Activated CD4-positive, alpha-beta memory T cell treated with anti-CD3 and anti-CD28 coated beads for 36 hours (primary cell): ENCODE measurements at places on chromosomes 2 and 18.

DNA sequence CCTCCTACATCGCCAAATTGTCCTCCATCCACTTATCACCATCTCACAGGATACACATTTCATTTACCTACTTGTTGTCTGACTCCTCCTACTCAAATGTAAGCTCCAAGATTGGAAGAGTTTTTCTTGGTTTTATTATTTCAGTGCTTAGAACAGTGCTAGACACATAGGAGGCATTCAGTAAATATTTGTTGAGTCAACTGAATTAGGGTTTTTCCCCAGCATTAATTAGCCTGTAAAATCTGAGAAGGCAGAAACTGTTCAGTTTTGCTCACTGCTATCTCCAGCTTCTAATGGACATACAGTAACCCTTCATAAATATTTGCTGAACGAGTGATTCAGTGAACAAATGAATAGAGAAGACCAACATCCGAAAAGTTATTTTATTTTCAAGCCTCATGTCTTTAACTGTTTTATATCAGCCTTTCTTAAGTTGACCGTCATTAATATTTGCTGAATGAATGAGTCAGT lies 800 bp downstream of the TTC21B start:
- no peak for DNase-seq

- no peak for DNase-seq
Measured at GRCh38 chr2:152428800-152429582, 94.0 kb downstream of the FMNL2 start.

DNA sequence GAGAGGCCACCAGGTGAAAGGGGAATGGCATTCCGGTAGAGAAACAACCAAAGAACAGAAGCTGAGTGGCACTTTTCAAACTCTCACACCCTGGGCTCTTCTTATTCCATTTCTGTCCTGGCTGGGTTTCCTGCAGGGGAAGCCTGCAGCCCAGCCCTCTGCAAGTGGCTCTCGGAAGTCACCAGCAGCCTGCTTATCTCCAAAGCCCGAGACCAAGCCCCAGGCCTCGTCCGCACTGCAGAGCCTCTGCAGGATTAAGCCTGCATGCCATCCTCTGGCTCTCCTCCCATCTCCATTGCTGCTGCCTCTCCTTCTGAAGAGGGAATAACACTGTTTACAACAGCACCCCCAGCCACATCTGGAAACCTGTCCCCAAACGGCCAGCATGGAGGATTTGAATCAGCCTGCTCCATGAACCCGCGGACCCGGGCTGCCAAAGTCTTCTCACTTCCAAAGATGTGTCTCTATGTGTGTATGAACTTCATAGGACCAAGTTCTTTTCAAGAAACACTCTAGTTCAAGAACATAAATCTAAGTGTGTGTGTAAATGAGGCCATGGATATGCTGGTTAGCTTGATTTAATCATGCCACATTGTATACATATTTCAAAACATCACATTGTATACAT lies 54.2 kb downstream of the DIPK1C start:
- DNase-seq = no peak

- DNase-seq = no peak
Measured at GRCh38 chr2:102661846-102662245, 42.5 kb downstream of the SLC9A2 start.

GRCh38 chr2:241885291-241885945 lies 15.9 kb downstream of the RTP5 start:
- DNase-seq = no peak

DNA sequence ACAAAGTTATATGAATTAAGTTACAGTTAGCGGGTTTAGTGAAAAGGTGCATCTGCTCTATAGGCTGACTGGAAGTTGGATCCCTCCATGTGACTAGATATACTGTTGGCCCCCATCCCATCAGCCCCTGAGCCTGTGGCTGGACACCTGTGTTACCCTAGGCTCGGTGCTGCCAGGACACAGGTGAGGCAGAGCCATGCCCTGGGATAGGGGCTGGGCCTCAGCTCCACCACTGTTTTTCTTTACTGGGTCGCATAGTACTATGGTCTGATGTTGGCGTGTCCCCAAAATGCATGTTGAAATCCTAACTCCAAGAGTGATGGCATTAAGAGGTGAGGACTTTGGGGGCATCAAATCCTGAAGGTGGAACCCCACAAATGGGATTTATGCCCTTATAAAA lies 638.6 kb upstream of the ID2 start:
- DNase-seq = no peak

- DNase-seq = no peak
Measured at GRCh38 chr2:197141702-197142473, 168.7 kb downstream of the ANKRD44 start.

DNA sequence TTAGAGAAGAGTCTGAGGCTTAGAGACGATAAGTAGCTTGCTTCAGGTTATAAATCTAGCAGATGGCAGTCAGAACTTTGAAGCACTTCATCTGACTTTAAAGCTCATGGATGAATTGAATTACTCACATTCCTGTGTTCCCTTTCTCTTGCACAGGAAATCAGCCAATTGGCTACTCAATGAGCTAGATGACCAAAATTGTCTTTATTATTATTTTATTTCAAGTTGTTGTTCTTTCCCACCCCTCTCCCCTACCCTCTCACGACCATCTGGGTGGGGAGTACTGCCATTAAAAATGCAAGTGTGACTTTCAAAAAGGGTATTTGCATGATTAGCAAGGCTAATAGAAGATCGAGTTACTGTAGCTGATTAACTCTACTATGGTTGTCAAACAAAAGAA lies 491.1 kb downstream of the NR4A2 start:
- no peak for DNase-seq
